NCI-H1092 (cell line): ENCODE measurements at places on chromosomes 1 and 21.

DNA sequence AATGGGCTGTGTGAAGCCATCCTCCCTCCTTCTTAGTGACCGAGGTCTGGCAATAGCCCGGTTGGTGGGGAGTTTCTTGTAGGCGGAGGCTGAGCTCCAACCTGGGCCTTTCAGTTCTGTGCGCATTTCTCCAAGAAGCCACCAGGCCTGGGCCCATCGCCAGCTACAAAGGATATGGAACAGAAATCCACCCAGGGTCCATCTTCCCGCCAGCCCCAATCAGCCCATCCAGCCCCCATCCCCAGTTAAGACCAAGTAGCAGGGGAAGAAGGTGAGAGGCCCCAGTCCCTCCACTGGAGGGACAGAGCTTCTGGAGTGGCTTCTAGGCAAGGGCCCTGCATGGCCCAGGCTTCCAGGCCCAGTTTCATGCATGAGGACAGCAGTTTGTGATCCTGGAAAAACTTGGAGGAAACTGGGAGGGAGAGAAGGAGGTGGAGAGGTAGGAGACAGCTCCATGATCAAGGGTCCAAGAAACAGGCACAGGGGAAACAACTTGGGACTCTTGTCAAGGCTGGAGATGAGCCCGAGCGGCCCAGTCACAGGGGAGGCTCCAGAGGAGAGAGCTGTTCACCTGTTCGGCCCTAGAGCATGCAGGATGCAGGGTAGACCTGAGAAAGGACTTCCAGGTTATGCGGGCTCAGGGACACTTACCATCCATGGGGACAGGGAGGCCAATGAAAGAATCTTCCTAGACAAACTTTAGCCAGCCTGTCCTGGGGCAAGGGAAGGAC, 261.2 kb downstream of the PTPRU start:
- no peak for DNase-seq

DNA sequence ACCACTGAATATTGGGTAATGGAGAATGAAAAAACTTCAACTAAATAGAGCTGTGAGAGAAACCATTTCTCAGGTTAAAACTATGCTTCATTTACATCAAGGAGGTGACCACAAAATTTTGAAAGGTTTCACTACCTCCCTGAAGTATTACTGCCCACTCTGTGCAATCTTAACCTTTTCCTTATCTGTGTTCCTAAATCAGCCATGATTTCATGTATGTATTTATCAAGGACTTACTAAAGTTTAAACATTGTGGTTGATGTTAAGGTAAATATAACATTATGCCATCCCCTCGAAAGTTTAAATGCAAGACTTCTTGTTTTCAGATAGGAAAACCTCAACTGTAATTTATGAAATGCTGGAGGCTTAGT, 84.4 kb downstream of the CLEC20A start:
- no peak for DNase-seq

GRCh38 chr1:79353224-79353623, 346.7 kb upstream of the ADGRL4 start:
- no peak for DNase-seq

GRCh38 chr21:29657240-29657989, 282.4 kb downstream of the GRIK1 start:
- DNase-seq: no peak

- DNase-seq: peak; percentile 74
These were observed at the start of gene ELAPOR1 for GRCh38 chr1:109113590-109114341. Gene ELAPOR1 (plus strand): TSS chr1:109114115. CDS start chr1:109114184, 69 bp downstream.

GRCh38 chr1:58818976-58819375, 35.1 kb upstream of the JUN start:
- DNase-seq: no peak

- no peak for DNase-seq
These were observed 2.1 kb upstream of the SLC45A1 start for GRCh38 chr1:8315573-8316475.

DNA sequence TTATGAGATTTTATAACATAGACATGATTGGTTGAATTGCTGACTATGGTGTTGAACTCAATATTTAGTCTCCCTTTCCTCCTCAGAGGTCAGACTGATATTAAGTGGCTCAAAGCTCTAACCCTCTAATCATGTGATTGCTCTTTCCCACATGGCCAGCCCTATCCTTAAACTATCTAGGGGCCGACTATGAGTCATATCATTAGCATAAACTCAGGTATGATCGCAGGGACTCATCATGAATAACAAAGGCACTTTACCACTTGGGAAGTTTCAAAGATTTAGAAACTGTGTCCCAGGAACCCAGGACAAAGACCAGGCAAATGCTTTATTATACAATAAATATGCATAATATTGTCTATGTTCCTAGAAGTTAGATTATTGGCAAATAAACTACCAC, 894.6 kb upstream of the NEGR1 start:
- DNase-seq: no peak

DNA sequence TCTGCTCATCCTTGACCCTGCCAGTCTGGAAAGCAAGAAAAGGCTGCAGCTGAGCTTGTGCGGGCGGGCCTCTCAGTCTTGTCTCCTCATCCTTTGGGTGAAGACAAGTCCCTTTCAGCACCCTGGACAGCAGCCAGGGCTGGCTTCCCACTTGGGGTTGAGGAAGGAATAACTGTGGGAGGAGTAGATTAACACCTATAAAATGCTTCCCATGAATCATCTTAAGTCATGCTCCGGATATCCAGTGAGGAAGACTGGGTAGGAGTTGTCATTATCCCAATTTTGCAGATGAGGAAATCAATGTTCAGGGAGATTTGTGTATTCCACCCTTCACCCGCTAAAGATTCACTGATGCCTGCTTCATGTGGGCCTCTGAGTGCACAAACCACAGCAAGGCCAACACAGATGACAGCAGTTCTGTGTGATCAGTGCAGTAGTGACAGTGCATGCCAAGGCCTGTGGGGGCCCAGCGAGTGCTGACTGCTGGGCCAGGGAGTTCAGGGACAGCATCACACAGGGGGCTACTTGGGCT, 20.1 kb upstream of the COL16A1 start:
- DNase-seq: no peak

- DNase-seq: no peak
These were observed 2.3 kb downstream of the EXTL1 start for GRCh38 chr1:26023826-26024225.

- DNase-seq: no peak
These were observed 39.7 kb upstream of the KRTAP11-1 start for GRCh38 chr21:30921129-30921528.

DNA sequence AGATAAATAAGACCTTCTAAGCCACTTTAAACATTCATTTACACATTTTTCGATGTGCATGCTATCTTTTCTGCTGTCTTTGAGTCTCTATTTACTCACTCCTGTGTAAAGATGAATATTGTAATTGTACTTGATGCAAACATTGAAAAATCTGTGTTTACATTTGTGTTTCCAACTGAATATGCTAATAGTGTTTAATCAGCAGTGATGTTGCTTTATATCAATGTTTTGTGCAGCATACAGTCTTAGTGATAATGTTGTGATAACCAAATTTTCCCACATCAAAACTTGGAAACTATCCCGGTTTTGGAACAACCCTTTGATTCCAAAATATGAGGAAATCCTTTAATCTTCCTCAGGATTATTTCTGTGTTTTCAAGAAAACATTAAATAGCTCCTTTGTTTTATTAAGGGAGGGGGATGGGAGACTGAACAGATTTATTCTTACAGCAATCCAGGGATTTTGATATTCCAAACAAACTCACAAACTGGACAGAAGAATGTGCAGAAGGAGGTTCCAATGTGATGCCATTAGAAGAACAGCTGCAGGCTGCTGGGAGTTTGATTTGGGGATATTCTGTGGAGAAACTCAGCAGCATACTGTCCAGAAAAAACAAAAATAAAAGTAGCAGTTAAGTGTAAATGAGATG, 248.0 kb downstream of the S1PR1 start:
- no peak for DNase-seq

GRCh38 chr1:205091043-205091740, 6.9 kb upstream of the TMEM81 start:
- DNase-seq: no peak

DNA sequence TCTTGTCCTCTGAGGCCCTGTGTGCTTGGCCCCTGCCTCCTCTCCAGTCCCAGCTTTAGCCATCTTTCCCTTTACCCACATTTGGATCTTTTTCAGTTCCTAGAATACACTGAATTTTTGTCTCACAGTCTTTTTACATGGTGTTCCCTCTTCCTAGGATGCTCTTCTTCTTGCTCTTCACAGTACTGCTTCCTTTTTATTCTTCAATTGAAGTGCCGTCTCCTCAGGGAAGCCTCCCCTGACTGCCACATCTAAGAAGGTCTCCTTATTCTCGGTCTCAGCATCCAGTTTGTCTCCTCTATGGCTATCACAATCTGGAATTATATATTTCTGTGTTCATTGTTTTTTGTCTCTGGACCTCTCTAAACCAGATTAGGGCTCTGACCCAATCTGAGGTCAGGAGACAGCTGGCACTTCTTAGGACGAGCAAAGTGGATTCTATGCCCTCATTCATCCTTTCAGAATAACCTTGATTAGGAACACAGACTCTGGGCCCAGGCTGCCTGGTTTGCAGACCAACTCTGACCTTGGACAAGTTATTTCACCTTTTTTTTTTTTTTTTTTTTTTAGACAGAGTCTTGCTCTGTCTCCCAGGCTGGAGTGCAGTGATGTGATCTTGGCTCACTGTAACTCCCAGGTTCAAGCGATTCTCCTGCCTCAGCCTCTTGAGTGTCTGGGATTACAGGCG, 3.2 kb upstream of the FGR start:
- DNase-seq: no peak
